ENCODE measurements at places on chromosomes 1 and 21.

GRCh38 chr1:34125721-34126380, 39.2 kb downstream of the CSMD2 start:
- no peak for DNase-seq

DNA sequence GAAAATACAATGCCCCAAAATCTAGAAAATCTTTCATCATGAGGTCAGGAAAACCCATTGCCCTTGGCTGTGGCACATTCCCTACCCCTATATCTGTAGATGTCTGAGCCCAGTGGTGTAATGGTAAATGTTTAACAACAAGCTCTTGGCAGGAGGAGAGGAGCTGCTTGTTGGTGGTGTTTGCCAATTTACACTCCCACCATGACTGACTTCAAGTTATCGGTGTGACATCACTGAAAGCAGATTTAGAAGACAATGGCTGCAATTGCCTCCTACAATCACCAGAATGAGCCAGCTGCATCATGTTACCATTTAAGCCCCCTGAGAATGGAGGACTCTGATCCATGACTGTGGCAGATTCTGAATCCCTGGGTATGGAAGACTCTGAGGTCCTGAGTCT, 70.9 kb downstream of the SDC3 start:
- no peak for DNase-seq

GRCh38 chr21:41167348-41168342, at the start of gene BACE2:
Gene BACE2 (plus strand): TSS chr21:41168160. CDS start chr21:41168264, 104 bp downstream.
- DNase-seq: peak; percentile 23

- DNase-seq: peak; percentile 26
Observed at GRCh38 chr21:25733859-25734653, 648 bp downstream of the ATP5PF start.

DNA sequence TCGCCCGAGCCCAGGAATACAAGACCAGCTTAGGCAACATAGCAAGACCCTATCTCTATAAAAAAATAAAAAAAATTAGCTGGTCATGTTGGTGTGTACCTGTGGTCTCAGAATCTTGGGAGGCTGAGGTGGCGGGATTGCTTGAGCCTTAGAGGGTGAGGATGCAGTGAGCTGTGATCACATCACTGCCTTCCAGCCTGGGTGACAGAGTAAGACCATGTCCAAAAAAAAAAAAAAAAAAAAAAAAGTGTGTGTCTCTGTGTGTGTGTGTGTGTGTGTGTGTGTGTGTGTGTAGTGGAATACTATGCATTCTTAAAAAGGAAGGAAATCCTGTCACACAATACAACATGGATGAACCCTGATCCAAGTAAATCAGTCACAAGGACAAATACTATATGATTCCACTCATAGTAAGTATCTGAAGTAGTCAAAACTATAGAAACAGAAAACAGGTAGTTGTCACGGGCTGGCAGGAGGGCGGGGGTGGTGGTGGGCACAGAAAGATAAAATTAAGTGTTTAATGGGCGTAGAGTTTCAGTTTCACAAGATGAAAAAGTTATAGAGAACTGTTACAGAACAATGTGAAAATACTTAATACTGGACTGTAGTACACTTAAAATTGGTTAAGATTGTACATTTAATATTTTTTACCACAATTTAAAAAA, 47.8 kb downstream of the SELENOF start:
- no peak for DNase-seq

- DNase-seq: peak; percentile 71
Observed at GRCh38 chr1:119948342-119949214, 52.3 kb upstream of the ADAM30 start.

GRCh38 chr1:228935198-228935663, 200.0 kb downstream of the RHOU start:
- DNase-seq: no peak

- no peak for DNase-seq
Observed at GRCh38 chr1:14811573-14811972, 213.1 kb downstream of the KAZN start.

DNA sequence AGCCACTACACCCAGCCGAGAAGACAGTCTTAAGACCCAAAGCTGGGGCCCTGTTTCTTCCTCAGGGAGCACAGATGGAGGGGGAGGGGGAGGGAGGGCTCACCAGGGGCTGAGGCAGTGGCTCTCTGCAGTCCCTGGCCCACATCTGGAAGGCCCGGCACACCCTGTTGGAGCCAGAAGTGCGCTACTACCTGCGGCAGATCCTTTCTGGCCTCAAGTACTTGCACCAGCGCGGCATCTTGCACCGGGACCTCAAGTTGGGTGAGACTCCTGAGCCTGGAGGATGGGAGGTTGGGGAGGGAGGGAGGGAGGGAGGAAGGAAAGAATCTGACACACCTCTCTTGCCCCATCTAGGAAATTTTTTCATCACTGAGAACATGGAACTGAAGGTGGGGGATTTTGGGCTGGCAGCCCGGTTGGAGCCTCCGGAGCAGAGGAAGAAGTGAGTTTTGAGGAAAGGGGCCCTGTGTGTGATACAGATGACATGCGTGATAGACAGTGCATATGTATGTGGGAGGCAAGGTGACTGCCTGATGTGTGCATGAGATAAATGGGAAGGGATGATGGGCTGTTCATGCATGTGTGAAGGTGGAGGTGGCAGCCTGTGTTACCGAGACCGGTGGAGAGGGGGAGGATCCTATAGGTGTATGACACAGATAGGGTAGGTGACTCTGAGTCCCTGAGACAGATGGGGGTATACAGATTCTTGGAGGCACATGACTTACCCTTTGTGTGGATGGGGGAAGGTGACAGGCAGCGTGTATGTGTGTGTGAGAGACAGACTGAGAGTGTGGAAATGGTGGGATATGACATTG, 1.5 kb downstream of the PLK3 start:
- DNase-seq: peak; percentile 39

GRCh38 chr1:25724966-25725365, 75.0 kb upstream of the SELENON start:
- DNase-seq: no peak

- no peak for DNase-seq
Observed at GRCh38 chr1:246099570-246099969, 407.5 kb downstream of the SMYD3 start.

GRCh38 chr1:110293601-110294104, 45.5 kb upstream of the RBM15 start:
- no peak for DNase-seq

DNA sequence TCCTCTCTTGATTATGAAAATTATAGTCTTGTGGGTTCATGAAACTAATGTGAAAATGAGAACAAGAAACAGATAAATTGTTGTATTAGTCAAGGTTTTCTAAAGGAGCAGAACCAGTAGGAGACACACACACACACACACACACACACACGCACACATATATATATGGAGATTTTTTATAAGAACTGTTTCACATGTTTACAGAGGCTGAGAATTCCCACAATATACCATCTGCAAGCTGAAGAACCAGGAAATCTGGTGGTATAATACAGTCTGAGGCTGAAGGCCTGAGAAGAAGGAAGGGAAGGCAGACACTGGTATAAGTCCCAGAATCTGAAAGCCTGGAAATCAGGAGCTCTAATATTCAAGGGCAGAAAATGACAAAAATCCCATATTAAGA, 70.9 kb upstream of the RGS18 start:
- DNase-seq: no peak

DNA sequence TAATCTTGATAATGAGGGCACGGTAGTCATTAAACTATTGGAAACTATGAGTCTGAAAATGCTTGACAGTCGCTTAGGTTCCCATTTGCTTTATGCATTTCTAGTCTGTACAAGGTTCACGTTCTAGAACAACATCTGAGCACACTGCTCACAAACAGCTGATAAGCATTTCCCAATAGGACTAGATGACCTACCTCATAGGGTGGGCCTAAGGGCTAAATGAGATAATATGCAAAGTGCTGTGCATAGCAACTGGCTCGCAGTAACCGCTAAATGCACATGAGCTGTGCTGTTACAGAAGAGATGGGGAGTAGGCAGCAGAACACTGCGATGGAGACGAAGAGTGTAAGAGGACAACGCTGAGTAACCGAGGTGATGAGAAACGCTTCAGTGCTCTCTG, 628.0 kb downstream of the SMYD3 start:
- no peak for DNase-seq

- no peak for DNase-seq
Observed at GRCh38 chr1:201436393-201436792, 14.9 kb upstream of the TNNI1 start.

DNA sequence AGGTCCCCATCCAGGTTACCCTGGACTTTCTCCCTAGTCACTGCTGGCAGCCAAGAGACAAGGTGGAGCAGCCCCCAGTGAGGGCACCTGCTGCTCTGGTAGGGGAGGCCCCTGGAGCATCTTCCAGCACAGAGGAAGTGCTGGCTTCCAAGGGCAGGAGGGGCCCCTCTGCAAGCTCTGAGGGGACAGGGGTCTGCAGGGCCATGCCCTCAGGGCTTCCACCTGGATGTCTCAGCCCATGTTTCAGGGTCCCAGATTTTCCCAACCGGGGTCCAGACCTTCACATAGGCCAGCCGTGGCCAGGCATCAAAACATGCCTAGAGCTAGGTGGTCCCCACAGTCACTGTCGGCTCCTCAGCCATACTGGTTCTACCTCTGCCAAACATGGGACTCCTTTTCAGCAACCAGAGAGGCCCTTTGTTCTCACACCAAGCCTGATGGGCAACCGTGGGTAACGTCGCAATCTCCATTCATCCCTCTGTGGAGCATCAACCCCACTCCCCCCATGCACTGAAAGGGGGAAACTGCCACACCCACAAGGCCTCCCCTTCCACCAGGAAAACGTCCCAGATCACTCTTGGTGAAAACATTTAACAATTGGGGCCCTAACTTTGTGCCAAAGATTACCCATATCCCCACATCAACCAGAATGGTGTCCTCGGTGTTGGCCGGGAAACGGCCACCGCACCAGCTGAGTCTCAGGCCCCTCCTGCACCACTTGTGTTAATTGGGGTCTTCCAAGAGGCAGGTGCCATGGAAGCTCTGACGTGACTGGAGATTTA, 1.9 kb upstream of the COL6A2 start:
- DNase-seq: no peak

DNA sequence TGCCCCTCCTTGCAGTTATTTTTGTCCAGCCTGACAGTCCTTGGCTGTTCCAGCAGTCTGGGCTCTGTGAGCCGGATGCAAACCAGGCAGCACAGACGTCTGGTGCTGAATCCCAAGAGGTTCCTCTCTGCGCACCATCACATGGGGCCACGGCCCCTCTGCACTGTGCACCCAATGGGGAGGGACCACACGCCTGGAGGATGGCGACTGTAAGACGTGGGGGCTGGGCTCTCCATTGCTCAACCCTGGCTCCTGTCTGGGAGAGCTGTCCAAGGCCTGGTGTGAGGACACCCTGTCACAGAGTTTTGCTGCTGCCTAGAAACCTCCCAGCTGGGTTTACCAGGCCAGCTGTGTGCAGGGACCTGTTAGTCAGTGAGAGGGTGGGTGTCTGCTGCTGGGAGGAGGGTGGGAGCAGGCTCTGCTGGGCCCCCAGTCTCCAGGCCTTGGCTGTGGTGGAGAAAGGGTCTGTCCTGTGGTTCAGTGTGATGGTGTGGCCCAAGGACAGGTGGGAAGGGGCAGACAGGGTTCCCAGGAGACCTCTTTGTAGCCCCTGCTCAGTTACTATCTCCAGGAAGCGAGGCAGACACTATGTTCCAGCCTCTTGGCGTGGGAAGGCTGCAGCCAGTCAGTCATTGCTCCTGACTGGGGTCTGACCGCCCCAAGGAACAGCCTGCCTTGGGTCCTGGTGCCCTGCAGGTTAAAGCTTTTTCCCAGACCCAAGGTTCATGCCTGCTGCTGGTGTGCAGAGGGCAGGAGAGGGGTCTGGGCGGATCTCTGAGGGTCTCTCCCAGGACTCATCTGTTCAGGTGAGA, 13.8 kb downstream of the HEYL start:
- DNase-seq: no peak

DNA sequence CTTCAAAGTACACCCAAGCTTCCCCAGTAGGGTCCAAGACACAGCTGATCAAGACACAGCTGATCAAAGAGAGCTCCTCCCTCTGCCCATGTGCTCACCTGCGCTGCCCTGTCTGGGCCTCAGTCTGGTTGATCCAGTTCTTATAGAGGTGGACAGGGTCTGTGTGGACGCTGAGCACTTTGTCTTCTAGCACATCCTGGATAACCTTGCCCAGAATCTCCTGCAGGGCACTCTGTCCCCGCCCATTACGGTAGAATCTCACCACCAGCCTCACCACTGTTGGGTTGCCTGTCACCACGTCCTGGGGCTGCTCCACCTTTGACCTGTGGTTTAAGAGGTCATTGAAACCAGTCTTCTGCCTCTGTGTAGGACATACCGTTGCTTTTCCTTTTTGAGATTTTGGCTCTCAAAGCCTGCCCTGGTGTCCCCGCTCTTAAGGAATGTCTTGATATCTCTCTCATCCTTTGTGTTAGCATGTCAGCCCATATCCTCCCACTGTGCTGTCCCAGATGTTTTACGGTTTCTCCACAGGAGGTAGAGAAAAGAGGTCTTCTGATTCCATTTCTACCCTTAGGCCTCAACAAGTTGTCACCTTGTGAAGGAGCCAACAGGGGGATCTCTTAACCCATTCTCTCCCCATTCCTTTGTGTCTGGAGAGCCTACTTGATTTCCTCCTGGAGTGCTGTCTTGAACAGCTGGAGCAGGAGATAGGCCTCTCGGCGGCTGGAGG, 33.5 kb downstream of the IQGAP3 start:
- no peak for DNase-seq

GRCh38 chr1:64823691-64824476, 79.0 kb downstream of the RAVER2 start:
- peak; percentile 42 for DNase-seq

GRCh38 chr1:35220976-35221375, 28.0 kb upstream of the SFPQ start:
- no peak for DNase-seq

GRCh38 chr1:66262208-66262963, 271.6 kb upstream of the SGIP1 start:
- DNase-seq: no peak

DNA sequence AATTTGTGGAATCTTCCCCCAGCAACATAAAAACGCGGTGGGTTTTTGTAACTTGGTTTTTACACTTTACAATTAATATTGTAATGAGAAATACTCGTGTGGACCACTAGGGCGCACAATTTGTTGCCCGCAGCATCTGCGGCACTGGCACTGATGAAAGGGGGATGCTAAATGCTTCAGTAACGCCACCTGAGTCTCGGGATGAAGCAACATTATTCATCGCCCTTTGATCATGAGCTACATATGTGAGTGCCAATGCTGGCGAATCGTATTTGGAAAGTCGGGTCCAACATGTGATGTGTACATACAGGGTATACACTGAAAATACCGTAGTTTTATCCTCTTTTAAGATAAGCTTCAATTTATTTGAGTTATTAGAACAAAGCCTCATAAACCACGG, 34.2 kb upstream of the COX20 start:
- DNase-seq: peak; percentile 48

- no peak for DNase-seq
Observed at GRCh38 chr1:175415129-175415712, 222.6 kb upstream of the KIAA0040 start.

DNA sequence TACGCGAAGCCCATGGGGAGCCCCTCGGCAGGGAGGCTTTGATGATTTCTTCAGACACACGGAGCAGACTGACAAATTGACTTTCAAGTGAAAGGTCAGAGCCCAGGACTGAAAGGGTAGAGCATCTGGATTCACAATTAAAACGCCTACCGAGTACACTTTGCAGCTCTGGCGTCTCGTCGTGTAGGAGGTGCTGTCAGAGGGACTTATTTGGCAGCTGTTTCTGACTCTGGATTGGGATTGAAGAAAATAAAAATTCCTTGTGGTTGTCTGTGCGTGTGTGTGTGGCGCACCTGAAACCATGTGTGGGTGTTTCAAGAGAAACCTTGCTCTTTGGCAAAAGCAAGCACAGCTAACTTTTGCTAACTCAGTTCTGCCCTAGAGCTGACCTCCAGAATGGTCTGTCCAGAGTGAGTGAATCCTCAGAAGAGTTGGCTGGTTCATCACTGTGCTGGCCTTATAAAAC, 348.7 kb downstream of the HLX start:
- no peak for DNase-seq
